GDM1 (cell line): ENCODE measurements at places on chromosomes 2 and 18.

DNA sequence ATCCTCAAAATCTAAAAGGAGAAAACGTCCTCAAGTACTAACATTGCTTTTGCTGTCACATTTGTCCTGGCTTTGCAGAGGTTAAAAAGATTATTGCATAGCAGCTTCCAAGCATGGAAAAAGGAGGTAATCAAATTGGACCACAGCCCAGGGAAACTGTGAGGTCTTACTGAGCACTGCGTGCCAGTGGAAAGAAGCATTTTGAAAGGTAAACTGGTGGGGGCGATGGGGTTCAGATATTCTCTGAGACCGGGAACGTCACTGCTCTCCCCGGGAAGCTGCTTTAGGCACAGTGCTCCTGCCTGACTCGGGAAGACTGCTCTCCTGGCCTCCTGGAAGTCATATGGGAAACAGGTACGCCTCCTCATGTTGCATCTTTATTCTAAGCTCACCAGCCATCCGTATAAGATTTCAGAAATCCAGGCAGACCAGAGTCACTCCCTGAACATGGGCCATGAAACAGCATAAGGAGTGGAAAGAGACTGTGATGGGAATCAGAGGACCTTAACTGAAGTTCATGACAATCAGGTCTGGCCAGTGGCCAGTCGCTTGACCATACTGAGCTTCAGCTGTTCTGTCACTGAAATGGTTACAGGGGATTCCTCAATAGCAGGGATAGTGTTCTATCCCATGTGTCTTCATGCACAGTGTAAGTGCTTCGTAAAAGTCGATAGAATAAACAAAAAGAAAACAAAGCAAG lies 284.1 kb downstream of the TRIB2 start:
- DNase-seq = no peak

DNA sequence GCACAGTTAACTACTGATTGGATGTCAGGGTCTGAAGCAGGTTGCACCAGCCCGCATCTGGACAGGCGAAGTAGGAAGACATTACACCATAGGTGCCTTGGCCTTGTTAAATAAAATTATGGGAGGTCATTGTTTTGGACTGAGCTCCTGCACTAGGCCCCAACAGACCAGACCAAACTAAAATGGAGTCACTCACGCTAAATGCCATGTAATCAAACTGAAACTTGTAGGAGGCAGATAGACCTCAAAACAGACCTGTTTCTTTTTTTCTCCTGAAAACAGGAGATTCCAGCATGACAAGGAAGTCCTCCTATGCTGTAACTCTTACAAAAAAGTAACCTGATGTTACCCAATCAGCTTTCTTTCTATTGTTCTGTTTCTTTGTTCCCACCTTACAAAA lies 15.5 kb upstream of the NFU1 start:
- no peak for DNase-seq

- DNase-seq = no peak
These were observed 5.7 kb downstream of the ELAC1 start for GRCh38 chr18:50973367-50974126.

GRCh38 chr2:168179592-168179991 lies 67.8 kb downstream of the STK39 start:
- DNase-seq = no peak

DNA sequence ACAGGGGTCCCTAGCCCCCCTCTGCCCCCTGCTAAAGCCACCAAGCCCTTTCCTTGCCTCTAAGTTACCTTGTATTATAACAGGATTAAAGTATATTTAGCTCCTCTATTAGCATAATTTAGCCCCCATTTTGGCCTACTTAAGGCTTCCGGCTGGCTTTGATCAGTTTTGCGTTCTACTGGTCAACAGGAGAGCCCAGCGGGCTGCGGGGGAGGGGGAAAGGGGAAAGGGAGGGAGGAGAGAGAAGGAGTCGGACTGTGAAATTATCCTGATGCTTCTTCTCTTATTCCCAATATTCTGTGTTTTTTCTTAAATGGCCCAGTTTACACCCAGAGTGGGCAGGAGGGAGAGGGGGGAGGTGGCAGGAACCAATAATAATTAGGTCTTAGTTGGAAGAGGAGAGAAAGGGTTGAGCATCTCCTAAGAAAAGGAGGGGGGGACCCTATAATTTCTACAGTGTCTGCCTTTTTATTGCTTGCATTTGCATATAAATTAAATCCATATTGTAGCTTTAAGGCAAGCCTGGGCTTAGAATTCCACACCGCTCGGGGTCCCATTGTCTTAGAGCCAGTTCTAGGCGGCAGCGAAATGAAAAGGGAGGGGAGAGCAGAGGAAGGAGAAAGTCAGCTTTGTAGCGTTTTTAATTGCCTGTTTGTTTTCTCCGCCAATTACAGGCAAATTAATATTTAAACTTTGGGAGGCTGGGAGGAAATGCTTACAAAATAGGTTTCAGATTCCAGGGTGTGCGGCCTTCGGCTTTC lies 39.6 kb downstream of the EN1 start:
- no peak for DNase-seq

- DNase-seq = no peak
These were observed 437.2 kb upstream of the PKDCC start for GRCh38 chr2:41610501-41611190.

DNA sequence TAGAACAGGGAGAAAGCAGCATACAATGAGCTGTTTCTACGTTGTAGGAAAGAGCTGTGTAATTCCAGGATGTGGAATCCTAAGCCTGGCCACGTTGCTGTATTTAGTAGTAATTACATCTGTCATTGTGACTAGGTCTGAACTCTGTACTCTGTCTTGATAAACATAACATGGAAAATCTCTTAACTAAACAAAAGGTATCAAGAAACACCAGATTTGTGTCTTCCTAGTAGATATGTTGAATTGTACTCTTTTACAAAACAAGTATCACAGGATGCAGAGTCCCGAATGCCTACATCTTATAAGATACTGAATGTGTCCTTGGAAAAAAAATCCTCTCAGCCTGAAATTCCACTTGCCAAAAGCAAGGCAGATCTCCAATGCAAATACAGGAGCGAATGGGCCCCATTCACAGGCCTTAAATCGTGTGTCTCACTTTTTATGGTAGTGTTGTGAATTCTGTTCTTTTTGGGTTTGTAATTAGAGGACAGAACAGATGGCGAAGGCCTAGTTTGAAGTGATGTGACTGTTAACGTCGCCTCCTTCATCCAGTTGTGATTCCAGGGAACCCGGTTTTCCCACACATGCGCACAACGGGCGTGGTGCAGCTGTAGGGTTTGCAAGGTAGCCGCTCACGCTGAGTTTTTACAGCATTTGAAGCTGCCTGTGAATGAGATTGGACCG lies 246.5 kb downstream of the GBX2 start:
- no peak for DNase-seq

DNA sequence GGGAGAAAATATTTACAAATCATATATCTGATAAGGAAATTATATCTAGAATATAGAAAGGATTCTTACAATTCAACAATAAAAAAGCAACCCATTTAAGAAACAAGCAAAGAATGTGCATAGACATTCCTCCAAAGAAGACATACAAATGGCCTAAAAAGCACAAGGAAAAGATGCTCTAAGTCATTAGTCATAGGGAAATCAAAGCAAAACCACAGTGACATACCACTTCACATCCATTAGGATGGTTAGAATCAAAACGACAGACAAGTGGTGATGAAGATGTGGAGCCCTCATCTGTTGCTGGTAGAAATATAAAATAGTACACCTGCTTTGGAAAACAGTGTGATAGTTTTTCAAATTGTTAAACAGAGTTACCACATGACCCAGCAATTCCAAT lies 48.2 kb downstream of the MAPRE2 start:
- no peak for DNase-seq

- DNase-seq = peak; percentile 49
These were observed 102.2 kb upstream of the ASB18 start for GRCh38 chr2:236366397-236366796.

DNA sequence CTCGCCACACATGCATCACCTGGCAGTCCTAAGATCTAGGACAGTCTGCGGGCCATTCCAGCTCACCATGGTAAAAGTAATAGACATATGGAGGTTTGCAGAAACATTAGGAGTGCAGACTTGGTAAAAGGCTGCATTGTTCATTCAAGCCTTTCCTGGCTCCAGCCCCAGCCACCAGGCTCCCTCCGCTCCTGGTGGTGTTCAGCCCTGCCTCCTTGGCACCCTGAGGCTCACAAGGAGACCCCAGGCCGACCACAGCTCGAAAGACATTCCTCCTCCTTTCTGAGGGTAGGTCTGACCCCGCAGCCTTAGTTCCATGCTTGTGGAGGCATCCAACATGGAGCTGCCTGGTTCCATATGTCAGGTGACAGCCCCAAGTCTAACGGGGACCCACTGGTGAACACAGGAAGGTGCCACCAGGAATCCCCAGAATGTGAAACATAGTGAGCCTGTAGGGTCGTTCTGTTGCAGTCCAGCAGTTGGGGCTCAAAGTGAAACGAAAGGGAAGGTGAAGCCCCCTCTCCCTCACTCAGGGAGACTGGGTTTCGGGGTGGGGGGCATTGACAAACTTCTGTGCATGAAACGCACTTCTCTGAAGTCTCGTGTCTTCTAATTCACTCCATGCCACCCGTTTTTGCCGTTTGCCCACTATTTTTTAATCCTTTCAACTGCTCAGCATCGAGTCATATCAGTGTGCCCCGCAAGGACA lies 5.0 kb upstream of the SP100 start:
- DNase-seq = no peak

GRCh38 chr2:230668184-230668938 lies 44.3 kb upstream of the CAB39 start:
- DNase-seq = peak; percentile 6

- no peak for DNase-seq
These were observed 27.3 kb downstream of the RNF144A start for GRCh38 chr2:6944555-6944954.

DNA sequence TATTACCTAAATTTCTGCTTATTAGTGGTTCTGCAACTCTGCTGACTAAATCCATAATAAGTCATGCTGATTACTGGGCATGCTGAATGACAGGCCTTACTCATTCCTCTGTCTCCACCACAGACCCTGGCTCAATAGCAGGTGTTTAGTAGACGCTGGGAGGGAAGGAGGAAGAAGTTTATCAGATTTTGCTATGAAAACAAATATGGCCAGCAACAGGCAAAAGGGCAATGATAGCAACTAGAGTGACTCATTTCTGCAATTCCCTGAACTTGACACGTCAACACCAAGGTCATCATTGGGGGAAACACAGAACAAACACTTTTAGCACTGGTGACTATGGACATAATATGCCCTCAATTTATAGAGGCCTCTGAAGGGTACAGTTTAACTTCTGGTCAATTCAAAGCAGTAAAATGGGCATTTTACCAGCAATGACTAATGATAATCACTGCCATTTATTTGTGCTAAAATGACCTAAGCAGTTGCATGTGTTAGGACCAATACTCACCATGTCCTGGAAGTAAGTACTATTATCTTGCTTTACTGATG lies 35.2 kb downstream of the TMEM163 start:
- no peak for DNase-seq

- no peak for DNase-seq
These were observed 1287.3 kb downstream of the CNTNAP5 start for GRCh38 chr2:125312342-125312741.

DNA sequence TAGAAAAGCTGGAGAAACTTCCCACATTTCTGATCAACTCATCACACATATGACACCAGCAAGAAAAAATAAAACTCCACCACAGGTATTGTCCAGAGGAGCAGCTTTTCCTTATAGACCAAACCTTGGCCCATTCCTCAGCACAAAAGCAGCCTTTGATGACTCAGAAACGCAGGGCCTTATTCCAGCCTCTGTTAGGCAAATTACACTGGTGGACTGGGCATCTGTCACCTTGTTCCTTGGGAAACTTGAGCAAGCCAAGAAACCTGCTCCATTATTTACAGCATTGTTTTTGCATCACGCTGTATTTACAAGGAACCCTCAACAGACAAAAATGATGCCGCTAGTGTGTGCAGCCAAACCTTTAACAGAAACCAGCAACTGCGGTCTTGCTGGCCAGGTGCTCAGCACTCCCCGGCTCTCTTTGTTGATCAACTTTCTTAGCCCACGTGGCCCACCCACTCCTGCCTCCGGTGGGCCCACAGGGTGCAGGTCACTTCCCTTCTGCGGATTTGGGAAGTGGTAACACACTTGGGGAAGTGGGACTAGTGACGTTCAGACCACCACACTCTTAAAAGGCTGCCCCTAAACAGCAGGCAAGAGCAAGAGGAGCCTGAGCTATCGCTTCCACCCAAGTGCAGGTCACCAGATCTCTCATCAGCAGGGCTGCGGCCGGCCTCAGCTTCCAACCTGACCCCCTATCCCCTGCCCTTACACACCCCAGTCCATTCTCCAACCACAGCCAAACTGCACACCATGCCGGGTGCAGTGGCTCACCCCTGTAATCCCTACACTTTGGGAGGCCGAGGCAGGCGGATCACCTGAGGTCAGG lies 1.5 kb downstream of the AP1S3 start:
- DNase-seq = no peak

GRCh38 chr2:72891091-72891818 lies 4.0 kb downstream of the SPR start:
- DNase-seq = no peak

DNA sequence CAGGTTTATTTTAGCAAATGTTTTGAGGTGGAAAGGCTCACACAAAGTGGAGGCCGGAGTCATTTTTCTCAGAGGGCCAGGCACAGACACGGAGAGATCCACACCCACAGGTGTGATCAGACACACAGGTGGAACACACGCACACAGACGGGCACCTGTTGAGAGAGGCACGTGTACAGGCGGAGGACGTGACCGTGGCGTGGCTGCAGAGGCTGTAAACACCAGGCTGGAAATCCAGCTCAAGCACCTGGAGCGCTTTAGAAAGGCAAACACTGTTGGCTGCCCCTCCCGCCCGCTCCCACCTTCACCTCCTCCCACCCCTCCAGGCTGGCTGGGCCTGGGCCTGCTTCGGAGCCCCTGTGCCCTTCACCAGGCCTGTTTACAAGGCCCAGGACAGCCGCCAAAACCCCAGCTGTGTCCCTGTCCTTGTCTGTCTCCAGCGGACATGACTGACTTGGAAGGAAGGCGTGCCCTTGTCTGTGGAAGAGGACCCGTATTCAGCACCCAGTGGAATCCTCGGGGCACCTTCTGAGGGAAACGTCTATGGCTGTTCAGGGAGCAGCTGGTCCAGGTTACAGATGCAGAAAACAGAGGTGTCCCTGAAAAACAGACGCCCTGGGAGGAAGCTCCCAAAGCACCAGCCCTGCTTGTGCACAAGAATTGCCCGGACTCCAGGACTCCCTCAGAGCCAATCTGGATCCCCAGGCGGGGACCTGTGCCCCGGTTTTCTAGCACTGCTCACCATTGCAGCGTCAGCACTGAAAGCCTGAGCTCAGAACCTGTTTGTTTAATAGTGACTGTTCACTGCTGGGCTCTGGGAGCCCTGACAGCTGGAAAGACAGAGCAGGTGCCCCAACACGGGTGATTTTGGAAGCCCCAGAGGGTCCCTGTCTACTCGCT lies 134.3 kb upstream of the HAAO start:
- DNase-seq = no peak

GRCh38 chr18:59467497-59467896 lies 108.4 kb upstream of the LMAN1 start:
- DNase-seq = no peak

GRCh38 chr2:206004004-206004693 lies 81.8 kb downstream of the INO80D start:
- peak; percentile 23 for DNase-seq

- no peak for DNase-seq
These were observed 50.3 kb downstream of the SH2D6 start for GRCh38 chr2:85468704-85469349.

GRCh38 chr2:223854741-223855140 lies 17.4 kb upstream of the AP1S3 start:
- no peak for DNase-seq
